ENCODE measurements at places on chromosomes 6 and 20. TPM values are rescaled to one million over a fixed set of nuclear protein-coding genes. Genes with fewer than 3 reads are reported as not detected.

DNA sequence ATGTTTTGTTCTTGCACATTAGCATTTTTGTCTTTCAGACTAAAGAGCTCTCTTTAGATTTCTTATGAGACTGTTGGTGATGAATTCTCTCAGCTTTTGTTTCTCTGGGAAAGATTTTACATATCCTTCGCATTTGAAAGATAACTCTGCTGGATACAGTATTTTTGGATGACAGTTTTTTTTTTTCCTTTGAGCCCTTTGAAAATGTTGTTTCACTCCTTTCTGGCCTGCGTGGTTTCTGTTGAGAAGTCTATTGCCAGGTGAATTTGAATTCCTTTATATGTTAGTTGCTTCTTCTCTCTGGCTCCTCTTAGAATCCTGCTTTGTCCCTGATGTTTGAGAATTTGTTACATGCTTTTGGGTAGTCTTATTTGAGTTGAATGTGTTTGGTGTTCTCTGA is 22.2 kb upstream of the KIAA1586 start:
- no peaks in the 10 kb centered on the region for H3K36me3 ChIP-seq
- no peak overlapping the region for H3K27ac ChIP-seq
- H3K27me3 ChIP-seq, result no peaks in the 10 kb centered on the region
- no peaks in the 10 kb centered on the region for H3K4me1 ChIP-seq
- no peak for DNase-seq

DNA sequence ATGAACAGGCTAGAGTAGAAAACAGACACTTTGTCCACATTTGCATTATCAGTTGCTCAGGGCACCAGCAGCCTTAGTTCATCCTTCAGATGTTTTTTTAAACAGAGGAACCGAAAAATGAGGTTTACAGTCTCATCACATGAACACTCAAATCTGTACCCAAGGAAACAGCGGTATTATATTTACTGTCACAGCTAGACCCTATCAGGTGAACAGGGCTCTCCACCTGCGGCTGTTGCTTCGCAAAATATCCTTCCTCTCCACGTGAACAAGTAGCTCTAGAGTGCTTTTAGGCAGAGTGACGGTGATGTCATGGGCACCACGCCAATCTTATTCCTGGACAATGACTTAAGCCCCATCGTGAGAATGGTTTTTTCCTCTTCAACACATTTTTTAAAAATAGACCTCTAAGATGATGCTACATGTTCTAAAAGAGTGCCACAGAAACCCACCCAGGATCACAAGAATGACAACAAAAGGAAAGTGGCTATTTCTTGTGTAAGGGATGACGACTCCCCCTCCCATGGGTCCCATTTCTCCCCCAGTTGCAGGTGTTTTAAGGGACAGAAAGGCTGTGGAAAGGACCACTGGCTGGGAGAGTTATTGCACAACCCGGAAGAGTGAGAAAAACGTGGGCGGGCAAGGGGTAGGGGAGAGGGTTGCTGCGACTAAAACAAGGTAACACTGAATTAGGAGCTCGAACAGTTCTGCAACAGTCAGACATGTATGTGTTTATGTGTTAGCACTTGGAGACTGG is 77.7 kb downstream of the EFHC1 start:
- DNase-seq, result no peak
- peak overlapping the region; percentile 57 for H3K27ac ChIP-seq
- no peaks in the 10 kb centered on the region for H3K4me1 ChIP-seq
- no peak overlapping the region for H3K4me3 ChIP-seq
- no peaks in the 10 kb centered on the region for H3K36me3 ChIP-seq

DNA sequence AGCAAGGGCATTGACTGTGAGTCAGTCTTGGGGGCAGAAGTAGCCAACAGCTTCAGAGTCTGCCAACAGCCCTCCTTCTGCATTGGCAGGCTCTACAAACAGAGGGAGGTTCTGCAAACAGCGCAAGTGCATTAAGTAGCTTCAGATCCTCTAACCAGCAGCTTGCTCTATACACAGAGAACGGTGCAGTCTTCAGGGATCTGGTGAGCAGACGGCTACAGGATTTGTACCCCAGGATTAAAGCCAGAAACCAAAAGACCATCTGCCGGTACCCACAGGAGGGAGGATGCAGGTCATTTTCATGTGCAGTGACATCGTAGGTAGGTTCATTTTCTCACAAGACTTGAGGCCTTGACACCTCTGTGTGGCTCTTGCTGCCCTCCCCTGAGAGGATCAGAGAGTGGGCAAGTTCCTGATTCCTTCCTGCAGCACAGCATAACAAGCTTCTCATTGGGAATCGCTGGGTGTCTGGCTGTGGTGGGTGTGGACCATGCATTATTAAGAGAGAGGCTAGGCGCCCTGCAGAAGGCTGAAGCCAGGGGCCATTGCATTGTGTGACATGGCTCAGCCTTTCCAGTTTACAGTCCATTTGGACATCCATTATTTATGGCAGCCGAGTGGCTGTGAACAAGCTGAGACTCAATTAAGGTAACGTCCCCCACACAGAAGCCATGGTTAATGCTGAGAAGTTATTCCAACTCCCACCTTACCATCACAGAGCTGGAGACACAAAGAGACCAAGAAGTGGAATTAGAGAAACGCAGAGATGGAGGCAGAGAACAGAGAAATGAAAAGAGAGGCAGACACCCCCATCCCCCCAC is 250.0 kb downstream of the LRFN2 start:
- no peaks in the 10 kb centered on the region for H3K27me3 ChIP-seq
- no peak for DNase-seq
- H3K4me1 ChIP-seq, result no peaks in the 10 kb centered on the region
- no peaks in the 10 kb centered on the region for H3K36me3 ChIP-seq
- no peak overlapping the region for H3K4me3 ChIP-seq

DNA sequence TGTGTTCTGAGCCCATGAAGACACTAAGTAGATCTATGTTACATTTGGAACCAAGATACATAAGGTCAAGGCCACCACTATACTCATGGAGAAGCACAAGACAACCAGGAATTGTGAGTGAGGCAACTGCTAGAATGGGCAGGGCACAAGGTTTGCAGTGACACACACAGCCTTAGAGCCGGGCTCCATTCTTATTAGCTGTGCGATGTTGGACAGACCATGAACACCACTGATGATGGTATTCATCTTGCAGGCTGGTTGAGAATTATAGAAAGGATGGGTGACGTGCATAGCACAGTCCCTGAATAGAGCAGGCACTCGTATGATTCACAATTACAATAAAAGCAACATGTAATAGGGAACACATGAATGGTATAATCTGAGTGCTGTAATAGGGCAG is 172.4 kb downstream of the GJA10 start:
- no peaks in the 10 kb centered on the region for H3K4me1 ChIP-seq
- DNase-seq, result no peak
- H3K27me3 ChIP-seq, result no peaks in the 10 kb centered on the region
- H3K4me3 ChIP-seq, result no peak overlapping the region

The NR2E1 gene
- not detected for total RNA-seq

DNA sequence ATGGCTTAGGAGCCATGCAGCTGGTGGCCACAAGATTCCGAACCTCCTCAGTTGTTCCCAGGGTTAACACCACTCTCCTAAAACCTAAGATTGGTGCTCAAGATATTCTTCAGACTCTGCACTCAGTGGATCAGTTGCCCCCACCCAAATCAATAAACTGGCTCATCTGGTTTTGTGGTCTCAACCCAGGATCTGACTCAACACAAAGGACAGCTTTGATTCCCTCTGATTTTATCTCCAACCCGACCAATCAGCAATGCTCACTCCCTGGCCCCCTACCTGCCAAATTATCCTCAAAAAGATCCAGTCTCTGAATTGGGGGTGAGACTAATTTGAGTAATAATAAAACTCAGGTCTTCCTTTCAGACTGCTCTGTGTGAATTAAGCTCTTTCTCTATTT is 137.5 kb downstream of the EYS start:
- no peaks in the 10 kb centered on the region for H3K36me3 ChIP-seq
- no peak overlapping the region for H3K4me3 ChIP-seq
- no peak for DNase-seq
- no peaks in the 10 kb centered on the region for H3K27me3 ChIP-seq
- H3K4me1 ChIP-seq, result no peaks in the 10 kb centered on the region
- no peak overlapping the region for H3K27ac ChIP-seq

The WFDC12 gene
- total RNA-seq, result not detected

- H3K4me3 ChIP-seq, result no peak overlapping the region
- no peaks in the 10 kb centered on the region for H3K36me3 ChIP-seq
- no peaks in the 10 kb centered on the region for H3K27me3 ChIP-seq
- no peaks in the 10 kb centered on the region for H3K4me1 ChIP-seq
Observed at GRCh38 chr6:64838726-64839125, 868.3 kb downstream of the EYS start.

- no peak for DNase-seq
- no peaks in the 10 kb centered on the region for H3K27me3 ChIP-seq
- H3K36me3 ChIP-seq, result no peaks in the 10 kb centered on the region
- no peak overlapping the region for H3K27ac ChIP-seq
Observed at GRCh38 chr6:684831-685636, 7.9 kb downstream of the EXOC2 start.

- no peak overlapping the region for H3K27ac ChIP-seq
- no peak for DNase-seq
- no peaks in the 10 kb centered on the region for H3K36me3 ChIP-seq
- H3K4me3 ChIP-seq, result no peak overlapping the region
- H3K4me1 ChIP-seq, result no peaks in the 10 kb centered on the region
- peaks cover 18% of the 10 kb centered on the region for H3K27me3 ChIP-seq
Observed at GRCh38 chr6:26739811-26740210, 80.3 kb upstream of the ZNF322 start.

The MYBL2 gene
- not detected for total RNA-seq

The NANP gene
- 5.7 TPM for total RNA-seq

DNA sequence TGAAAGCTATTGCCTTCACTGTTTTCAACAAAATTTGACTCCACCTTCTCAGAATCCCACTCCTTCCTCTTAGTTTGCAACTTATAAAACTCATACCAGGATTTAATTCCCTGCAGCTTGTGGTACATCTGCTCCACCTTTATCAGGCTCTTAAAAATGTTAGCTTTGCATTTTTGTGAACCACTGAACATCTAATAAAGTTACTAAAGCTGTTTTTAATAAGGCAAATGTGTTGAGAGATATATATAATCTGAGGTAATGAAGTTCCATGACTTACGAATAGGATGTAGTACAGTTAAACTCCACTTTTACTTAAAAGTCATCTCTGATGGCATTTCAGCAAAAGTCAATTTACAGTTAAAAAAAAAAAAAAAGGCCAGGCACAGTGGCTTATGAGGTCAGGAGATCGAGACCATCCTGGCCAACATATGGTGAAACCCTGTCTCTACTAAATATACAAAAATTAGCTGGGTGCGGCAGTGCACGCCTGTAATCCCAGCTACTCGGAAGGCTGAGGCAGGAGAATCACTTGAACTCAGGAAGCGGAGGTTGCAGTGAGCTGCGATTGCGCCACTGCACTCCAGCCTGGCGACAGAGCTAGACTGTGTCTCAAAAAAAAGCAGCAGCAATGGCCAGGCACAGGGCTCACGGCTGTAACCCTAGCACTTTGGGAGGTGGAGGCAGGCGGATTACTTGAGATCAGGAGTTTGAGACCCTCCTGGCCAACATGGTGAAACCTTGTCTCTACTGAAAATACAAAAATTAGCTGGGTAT is 106.2 kb downstream of the KIF13A start:
- DNase-seq, result no peak
- no peaks in the 10 kb centered on the region for H3K36me3 ChIP-seq
- H3K27me3 ChIP-seq, result no peaks in the 10 kb centered on the region
- H3K27ac ChIP-seq, result no peak overlapping the region
- H3K4me1 ChIP-seq, result no peaks in the 10 kb centered on the region

DNA sequence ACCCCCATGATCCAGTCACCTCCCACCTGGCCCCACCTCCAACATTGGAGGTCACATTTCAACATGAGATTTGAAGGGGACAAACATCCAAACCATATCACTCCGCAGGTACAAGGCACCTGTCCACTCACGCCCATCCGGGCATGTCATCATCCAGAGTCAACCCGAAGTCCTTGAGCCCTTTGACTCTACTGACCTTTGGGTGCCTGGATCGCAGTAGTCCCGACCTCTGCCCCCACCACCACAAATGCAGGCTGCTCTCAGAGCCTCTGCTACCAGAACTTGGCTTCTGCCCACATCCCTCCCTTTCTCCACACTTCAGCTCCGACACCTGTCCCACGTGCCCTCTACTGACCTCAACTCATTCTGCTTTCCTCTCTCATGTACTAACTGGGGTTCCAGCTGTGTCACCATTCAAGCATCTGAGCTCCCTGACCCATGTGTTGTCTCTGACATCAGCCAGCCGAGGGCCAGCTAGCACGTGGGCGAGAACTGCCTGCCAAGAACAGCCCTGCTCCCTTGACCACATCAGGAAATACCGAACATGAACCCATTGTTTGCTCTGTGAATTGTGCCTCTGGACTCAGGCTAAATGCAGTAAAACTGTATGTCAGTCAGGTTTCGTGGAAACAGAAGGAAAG is 498.3 kb upstream of the SULF2 start:
- H3K4me3 ChIP-seq, result no peak overlapping the region
- DNase-seq, result peak; percentile 86
- no peaks in the 10 kb centered on the region for H3K4me1 ChIP-seq
- H3K27ac ChIP-seq, result peak overlapping the region; percentile 48

The IP6K3 gene
- total RNA-seq, result 0.66 TPM

The POPDC3 gene
- total RNA-seq, result not detected

GRCh38 chr20:61448386-61448785 is 196.3 kb downstream of the CDH4 start:
- DNase-seq, result no peak
- H3K36me3 ChIP-seq, result no peaks in the 10 kb centered on the region
- H3K27ac ChIP-seq, result no peak overlapping the region
- H3K4me3 ChIP-seq, result no peak overlapping the region
- H3K27me3 ChIP-seq, result no peaks in the 10 kb centered on the region

The MTHFD1L gene
- 15.1 TPM for total RNA-seq

All from breast epithelium (tissue), 4 donors.